ENCODE measurements at places on chromosomes 3 and 15.
A peak's percentile ranks its signal among the peaks of the same experiment; 100 is the strongest.

- DNase-seq, result no peak
Observed at GRCh38 chr15:39784638-39785037, 2.0 kb upstream of the FSIP1 start.

GRCh38 chr3:15657016-15657415, 55.5 kb downstream of the BTD start:
- no peak for DNase-seq

GRCh38 chr15:73295630-73296286, 73.0 kb downstream of the HCN4 start:
- no peak for DNase-seq

DNA sequence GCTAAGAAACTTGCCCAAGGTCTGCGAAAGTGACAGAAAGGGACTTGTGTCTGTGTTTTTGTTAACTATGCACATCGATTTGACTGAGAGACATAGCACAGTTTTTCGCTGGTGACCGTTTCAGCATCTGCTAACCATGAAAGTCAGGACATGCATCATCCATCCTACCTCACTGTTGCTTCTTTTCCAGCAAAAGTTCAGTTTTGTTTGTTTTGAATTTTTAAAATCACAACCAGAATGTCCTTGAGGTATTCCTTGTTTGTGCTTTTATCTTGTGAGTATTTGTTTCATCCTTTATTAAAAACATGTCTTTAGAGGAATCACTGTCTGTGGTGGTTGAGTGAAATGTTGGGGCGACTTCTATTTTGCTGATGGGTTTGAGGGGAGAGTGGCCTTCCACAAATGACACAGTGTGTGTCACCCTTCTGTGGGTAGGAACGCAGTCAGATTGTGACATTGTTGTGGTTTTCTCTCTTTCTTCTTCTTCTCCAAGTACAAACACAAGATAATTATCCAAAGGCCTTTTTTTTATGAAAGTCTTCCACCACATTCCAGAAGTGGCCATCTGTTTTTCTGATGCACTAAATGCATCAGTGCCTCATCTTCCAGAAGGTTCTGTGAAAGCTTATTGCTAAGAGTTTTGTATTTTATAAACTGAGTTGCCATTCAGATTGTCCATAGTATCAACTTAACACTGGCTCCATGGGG, 214.4 kb upstream of the NR2E3 start:
- no peak for DNase-seq

DNA sequence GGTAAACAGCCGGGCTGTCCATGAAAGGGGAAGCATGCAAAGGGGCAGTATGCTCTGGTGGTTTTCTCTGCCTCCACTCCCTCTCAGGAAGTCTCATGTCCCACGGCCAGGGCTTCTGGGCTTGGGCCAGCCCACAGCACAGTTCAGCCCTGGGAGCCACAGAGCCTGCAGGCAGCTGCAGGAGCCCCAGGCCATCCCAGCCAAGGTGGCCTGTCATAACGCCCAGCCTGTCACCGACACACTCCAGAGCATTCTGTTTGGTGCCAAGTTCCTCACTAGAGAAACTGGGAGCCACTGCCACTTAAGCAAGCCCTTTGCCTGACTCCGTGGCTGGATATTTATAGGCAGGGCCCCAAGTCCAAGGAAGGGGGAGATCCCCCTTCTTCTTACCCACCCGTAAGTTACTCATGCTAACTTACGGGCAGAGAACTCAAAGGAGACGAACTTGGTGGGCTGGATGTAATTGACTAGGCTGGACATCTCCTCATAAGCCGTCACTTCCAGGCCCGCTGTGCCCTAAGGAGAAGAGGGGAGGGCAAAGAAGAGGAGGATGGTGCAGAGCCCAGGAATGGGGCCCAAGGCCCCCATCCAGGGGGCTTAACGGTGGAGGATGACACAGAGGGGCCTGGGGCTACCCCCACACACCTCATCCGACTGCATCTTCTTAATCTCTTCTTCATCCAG, 11.7 kb downstream of the PLCB2 start:
- DNase-seq, result no peak

- DNase-seq, result no peak
Observed at GRCh38 chr3:31980530-31981205, 394 bp downstream of the OSBPL10 start.

DNA sequence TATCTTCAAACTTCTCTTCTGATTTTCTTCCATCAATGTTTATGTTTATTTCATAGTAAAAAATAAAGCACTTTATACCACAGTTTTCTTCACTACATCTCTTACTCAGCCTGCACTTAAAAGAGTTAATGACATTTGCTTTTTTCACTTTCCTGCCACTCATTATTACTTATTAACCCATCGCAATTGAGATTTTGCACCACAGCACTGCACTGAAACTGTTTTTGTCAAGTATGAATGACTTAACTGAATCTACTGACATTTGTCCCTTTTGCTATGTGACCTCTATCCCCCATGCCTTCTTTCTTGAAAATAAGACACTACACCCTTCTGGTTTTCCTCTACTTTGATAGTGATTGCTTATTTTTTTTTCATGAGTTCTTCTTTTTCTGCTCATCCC, 739.7 kb upstream of the DPPA4 start:
- no peak for DNase-seq

GRCh38 chr15:48298914-48299313, 32.3 kb upstream of the DUT start:
- DNase-seq, result no peak

DNA sequence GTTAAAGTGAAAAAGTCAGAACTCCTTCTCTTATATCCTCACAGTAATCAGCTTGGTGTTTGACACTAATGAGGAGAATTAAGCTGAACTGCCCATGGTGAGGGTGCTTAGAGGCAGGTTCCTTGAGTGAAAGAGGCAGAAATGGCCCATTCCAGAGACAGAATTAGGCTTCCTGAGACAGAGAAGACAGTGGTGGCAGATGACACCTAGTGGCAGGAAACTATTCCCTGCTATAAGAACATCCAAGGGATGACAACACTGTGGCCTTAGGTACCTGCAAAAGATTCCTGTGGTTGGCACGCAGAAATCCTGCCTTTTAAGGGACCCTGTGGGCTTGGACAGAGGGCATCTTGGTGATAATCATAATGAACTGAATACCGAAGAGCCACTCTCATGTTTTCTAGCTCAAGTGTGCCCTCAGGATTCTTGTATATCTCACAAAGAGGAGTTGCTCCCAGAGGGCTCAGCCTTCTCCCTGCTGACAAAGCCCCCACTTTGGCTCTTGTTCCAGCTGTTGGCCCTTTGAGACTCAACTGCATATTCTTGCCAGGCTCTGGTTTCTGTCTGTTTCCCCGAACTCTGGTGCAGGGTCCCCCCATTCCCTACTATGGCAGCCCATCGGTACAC, 56.0 kb downstream of the KBTBD12 start:
- peak; percentile 15 for DNase-seq

GRCh38 chr3:42891042-42891441, 14.9 kb upstream of the ZNF662 start:
- no peak for DNase-seq

DNA sequence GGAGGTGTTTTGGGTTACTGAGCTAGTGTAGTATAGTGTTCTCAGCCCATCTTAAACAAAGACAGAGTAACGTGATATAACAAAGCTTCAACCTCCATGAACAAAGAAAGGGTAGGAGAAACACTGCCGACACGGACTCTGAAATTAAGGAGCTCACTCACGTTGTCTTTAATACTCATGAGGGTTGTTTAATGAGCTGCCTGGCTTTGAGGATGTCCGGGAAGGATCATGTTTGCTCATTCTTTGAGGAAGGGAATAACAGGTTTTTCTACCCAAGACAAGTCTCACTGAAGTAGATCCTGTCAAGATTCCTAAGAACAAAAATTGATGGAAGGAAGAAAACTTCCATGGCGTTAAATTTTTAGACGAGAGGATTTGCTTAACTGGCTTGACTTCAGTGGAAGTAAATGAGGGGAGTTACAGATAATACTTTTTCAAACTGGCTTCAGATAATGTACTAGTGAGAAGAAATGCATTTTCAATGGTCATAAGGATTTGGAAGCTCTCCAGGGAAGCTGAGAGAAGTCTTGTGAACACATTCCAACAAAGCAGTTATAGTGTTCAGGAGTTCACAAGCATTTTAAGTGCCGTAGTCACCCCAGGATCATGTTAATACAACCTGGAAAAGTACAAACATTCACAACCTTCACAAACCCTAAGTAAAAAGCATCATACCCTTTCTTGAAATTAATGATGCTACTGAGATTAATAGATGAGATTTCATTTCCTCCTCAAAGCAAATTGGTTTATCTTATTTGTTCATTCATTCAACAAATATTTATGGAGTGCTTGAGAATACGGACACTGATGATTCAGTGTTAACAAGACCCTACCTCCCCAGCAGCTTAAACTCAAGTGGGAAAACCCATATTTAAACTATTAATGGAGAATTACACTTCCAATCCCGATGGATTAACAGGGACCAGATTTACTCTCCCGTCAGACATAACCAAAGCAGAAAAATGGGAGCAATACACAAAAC, 101.5 kb downstream of the SHQ1 start:
- DNase-seq, result no peak

GRCh38 chr3:152785051-152785450, 49.9 kb upstream of the P2RY1 start:
- DNase-seq, result no peak

DNA sequence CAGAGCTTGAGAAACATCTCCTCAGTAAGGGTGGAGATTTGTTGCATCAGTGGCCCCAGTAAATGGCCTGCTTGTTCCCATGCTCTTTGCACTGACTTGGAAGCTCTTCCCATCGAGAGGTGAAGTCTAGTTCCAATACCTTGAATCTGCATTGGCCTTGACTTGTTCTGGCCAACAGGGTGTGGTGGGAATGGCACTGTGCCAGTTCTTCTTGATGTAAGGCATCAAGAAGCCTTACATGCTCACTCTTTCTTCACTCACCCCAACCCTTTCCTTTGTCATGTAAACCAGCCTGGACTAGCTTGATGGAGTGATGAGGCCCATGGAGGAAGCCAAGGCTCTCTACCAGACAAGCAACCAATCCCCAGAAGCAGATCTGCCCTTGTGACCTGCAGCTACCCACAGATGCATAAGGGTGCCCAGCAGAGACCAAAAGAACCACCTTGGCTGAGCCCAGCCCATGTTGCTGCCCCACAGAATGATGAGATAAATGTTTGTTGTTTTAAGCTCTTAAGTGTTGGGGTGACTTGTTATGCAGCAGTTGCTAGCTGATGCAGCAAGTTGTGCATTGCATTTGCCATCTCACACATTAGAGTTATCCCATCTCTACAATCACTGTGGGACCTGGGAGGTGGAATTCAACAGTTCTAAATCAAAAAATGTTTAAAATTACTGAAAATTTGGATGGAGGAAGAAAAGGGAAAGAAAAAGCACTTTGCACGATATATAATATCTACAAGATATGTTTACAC, 11.1 kb upstream of the MGLL start:
- DNase-seq, result no peak

GRCh38 chr15:45185903-45186770, 1.6 kb downstream of the SHF start:
- DNase-seq, result no peak

- no peak for DNase-seq
Observed at GRCh38 chr15:41079717-41080116, 36.4 kb downstream of the INO80 start.

DNA sequence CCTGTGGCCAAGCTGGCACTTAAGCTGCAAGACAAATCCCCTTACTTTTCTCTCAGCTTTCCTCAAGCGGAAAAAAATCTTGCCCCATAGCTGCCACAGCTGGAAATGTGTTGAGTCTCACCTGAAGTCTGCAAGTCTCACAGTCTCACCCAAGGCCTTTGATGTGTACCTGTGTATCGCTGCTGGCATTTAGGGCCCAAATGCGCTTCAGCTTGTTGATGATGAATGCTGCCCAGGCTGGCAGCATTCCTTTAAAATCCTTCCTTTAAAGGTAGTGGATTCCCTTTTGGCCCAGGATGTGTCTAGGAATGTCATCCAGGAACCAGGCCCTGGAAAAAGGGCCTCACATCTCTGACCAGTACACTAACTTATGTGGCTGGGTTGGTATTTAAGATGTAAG, 7.0 kb downstream of the OR5K4 start:
- no peak for DNase-seq

DNA sequence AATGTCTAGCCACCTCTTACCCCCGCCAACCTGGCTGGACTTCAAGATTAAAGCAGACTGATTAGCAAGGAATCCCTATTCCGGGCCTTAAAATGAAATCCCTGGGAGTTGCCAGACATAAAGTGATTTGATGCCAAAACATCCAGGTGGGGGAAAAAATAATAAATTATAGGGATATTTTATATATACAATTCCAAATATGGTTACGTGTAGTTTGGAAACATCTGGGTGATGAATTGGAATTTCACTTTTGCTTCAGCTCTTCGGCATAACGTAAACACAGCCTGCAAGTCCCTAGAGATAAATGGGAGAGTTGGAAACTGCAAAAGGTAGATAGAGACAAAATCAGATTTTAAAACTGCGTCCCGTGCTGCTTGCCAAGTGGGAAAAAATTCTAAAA, 545.5 kb upstream of the MDFIC2 start:
- DNase-seq, result no peak

Measured in NCI-H187 treated with DMSO at 0.1 percent for 48 hours (cell line).